ENCODE measurements at places on chromosomes 11 and 22. TPM values are rescaled to one million over a fixed set of nuclear protein-coding genes. Genes with fewer than 3 reads are reported as not detected.

Gene MCHR1
- polyA plus RNA-seq: 0.17 TPM

Gene FREY1
- 0.32 TPM for polyA plus RNA-seq

Gene GRAP2
- polyA plus RNA-seq: 1.3 TPM

Gene MYO7A
- 3.1 TPM for polyA plus RNA-seq

Gene KCNK4
- 0.13 TPM for polyA plus RNA-seq

Gene OR8G5
- polyA plus RNA-seq: not detected

Gene CTTN
- 136 TPM for polyA plus RNA-seq

Gene SHANK3
- 13.2 TPM for polyA plus RNA-seq

Gene OR52I1
- polyA plus RNA-seq: not detected

Gene ELMOD1
- 0.21 TPM for polyA plus RNA-seq

Gene CAVIN3
- 15.3 TPM for polyA plus RNA-seq

Gene DUSP8
- polyA plus RNA-seq: 2.5 TPM

Gene CRYBB2
- not detected for polyA plus RNA-seq

Gene OR56A1
- polyA plus RNA-seq: not detected

Gene NNMT
- 0.18 TPM for polyA plus RNA-seq

Gene CARD18
- not detected for polyA plus RNA-seq

Gene TRIM48
- not detected for polyA plus RNA-seq

Gene CFAP68
- 59.3 TPM for polyA plus RNA-seq

Gene SLC22A12
- polyA plus RNA-seq: 4.0 TPM

Gene VSIG2
- polyA plus RNA-seq: 7.9 TPM

Gene OR51E2
- polyA plus RNA-seq: 0.64 TPM

Gene NRIP3
- polyA plus RNA-seq: 0.89 TPM

Gene PGR
- 0.10 TPM for polyA plus RNA-seq

Gene EMID1
- polyA plus RNA-seq: 62.5 TPM

Gene MAP6
- polyA plus RNA-seq: 9.5 TPM

Gene MS4A6A
- 17.5 TPM for polyA plus RNA-seq
